ENCODE measurements at places on chromosomes 2 and 18. TPM values are rescaled to one million over a fixed set of nuclear protein-coding genes. Genes with fewer than 3 reads are reported as not detected.

- DNase-seq: no peak
Measured at GRCh38 chr2:45691171-45691999, 39.9 kb downstream of the PRKCE start.

SKA1 gene
- 2.9 TPM for total RNA-seq

- DNase-seq: no peak
Measured at GRCh38 chr2:84768840-84769239, 112.0 kb downstream of the TRABD2A start.

- no peak for DNase-seq
Measured at GRCh38 chr2:132876745-132877391, 206.9 kb upstream of the LYPD1 start.

SLC23A3 gene
- total RNA-seq: 1.4 TPM
